ENCODE measurements at places on chromosomes 6 and 20. TPM values are rescaled to one million over a fixed set of nuclear protein-coding genes. Genes with fewer than 3 reads are reported as not detected.

SLC12A5 gene
- not detected for total RNA-seq

- H3K36me3 ChIP-seq, result peaks cover 10% of the 10 kb centered on the region
- H3K27me3 ChIP-seq, result no peaks in the 10 kb centered on the region
- peak; percentile 61 for DNase-seq
- H3K4me3 ChIP-seq, result peak overlapping the region; percentile 100
These were observed 37.8 kb downstream of the HFE start for GRCh38 chr6:26124781-26125685.

DEFB123 gene
- total RNA-seq, result not detected

TP53TG5 gene
- not detected for total RNA-seq

EDN3 gene
- 0.44 TPM for total RNA-seq

- no peak overlapping the region for H3K4me3 ChIP-seq
- no peaks in the 10 kb centered on the region for H3K4me1 ChIP-seq
- no peaks in the 10 kb centered on the region for H3K27me3 ChIP-seq
- DNase-seq, result no peak
- H3K36me3 ChIP-seq, result peaks cover 9% of the 10 kb centered on the region
These were observed 318.8 kb downstream of the ZFAND3 start for GRCh38 chr6:38138374-38138773.

RWDD2A gene
- total RNA-seq, result 2.1 TPM

All from CD4-positive, CD25-positive, alpha-beta regulatory T cell (primary cell).